ENCODE measurements at places on chromosomes 2 and 18. TPM values are rescaled to one million over a fixed set of nuclear protein-coding genes. Genes with fewer than 3 reads are reported as not detected.

DNA sequence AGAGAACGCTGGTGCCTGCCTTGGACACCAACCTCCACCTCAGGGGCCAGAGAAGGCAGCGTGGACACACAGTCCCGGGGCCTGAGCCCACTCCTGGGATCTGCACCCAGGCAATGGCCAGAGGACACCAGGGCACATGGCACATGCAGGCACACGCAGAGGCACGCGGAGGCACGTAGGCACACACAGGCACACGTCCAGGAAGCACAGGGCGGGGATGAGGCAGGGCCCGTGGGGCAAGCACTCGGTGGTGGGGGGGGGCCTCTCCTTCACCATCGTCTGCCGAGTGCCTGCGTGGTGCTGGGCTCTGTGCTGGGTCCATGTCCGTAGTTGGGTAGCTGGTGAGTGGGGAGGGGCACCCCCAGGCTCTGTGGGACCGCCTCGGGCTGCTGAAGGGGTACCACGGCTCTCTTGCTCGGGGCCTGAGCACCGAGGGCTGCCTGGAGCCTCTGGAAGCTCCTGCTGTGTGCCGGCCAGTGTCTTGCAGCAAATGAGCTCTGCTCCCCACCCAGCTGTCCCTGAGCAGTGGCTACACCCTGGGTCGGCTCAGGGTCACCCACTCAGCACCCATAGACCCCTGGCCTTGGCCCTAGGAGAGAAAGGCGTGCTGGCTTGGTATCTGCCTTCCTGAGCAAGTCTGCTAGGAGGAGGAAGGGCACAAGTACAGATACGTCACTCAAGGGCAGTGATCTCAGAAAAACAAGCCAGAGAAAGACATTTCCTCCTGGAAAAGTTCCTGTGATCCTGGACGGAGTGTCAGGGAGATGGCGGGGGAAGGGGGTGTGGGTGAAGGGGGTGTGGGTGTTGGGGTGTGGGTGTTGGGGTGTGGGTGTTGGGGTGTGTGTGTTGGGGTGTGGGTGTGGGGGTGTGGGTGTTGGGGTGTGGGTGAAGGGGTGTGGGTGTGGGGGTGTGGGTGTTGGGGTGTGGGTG is 26.4 kb downstream of the RTP5 start:
- no peak for DNase-seq

DNA sequence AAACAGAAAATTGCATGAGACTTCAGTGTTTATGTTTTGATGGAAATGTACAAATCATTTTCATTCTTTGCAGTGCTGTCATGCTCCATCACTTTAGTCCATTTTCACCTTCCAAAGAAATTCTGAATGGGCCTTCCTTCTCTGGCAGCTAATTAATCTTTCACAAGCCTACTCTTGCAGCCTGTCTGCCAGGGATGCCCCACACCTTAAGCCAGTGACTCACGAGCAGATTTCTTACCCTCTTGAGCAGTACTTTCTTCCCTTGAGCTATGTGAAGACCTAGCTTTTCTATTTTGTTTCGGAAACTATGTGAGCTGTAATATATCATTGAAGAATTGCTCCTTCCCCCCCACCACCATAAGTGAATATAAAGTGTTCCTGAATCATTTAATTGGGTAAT is 404.3 kb upstream of the VWC2L start:
- no peak for DNase-seq

DNA sequence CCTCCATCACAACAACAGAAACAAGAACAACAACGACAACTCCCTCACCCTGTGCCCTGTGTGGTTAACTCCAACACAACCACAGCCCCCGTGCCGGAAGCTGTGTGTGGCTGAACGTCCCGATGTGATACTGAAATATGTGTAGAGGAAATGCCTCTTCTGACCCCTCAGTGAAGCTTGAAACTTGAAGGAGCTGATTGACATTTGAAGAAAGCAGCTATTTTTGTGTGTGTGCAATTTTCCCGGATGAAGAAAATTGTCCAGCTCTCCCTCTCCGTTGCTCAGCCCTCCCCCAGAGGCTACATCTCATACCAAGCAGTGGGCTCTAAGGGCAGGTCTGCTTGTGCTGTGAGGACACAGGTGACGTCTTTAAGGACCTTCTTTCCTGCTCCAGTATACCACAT is 173.8 kb downstream of the ICOS start:
- DNase-seq = peak; percentile 69

DNA sequence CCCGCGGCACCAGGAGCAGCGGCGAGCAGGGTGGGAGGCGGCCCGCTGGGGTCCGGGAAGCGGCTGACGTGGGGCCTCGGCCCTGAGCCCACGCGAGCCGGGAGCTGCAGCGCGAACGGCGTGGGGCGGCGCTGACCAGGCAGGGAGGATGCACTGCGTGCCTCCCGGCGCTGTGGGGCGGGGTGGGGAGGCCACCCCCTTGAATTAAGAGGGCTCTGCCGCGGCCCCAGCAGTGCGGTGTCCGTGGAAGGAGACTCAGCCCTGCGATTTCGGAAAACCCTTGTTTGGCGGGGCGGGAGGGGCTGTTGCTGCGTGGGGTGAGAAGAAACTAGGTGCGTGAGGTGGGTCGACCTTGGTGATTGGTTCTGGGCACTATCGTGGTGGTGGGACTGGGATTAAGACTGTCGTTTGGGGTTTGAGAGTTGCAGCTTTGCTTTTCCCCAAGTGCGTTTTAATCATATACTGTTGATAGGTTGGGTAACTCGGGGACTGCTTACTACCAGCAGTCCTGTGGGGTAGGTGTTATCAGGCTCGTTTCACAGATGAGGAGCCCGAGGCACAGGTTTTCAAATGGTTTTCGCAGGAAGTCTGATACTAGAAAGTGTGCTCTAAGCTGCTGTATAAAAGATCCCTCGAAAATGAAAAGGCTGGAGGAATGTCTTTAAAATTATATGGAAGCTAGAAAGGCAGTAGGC is 722 bp downstream of the ACSL3 start:
- DNase-seq = peak; percentile 17

DNA sequence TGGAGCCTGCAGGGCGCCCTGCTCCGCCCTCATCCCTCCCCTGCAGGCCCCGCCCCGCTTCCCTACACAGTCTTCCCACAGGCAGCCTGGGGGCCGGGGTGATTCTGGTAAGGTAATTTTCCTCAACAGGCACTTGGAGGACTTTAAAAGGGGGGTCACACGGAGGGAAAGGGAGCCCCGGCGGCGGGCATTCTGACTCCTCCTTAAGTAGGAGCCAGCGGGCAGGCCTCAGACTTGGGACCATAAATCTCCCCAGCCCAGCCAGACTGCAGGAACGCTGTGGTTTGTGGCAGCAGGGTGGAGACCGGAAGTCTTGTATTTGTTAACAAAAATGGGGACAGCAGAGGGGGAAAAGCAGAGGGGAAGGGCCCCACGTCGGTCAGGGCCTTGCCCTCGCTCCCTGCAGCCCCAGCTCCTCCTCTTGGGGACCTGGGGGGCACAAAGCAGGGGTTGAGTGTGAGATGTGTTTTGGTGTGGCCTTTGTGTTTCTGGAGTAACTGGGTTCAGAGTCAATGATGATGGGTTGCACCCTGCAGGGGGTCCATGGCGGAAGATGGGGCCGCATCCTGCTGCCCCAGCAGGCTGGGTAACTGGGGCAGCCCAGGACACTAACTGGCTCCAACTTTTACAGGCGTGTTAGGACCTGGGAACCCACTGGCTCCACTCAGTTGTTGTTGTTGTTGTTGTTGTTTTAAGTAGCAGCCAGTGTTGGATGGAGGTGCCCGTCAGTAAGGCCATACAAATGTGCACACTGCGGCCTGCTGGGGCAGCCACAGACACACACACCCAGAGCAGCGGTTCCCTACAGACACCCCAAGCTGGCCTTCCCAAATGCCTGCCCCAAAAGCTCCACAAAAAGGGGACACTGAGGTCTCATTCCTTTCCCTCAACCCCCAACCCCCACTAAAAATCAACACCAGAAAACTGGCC is 27.7 kb downstream of the SMAD7 start:
- DNase-seq = peak; percentile 64

DNA sequence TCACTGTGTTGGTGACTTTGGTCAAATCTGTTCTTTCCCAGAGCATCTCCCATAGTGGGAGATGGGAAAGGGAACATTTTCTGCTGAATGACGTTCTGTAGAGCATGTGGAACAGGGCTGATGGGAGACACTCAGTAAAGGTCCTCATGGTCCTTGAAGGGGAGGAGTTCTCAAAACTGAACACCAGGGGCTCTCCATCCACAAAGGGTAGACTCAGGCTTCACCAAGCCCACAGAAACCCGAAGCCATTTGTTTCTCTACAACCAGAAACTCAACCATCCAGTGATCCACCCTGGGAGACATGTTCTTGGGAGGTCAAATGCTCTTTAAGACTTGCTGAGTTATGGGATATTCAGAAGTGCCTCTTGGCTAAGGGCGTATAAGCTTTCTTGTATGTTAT is 131.8 kb downstream of the ACOXL start:
- no peak for DNase-seq

DNA sequence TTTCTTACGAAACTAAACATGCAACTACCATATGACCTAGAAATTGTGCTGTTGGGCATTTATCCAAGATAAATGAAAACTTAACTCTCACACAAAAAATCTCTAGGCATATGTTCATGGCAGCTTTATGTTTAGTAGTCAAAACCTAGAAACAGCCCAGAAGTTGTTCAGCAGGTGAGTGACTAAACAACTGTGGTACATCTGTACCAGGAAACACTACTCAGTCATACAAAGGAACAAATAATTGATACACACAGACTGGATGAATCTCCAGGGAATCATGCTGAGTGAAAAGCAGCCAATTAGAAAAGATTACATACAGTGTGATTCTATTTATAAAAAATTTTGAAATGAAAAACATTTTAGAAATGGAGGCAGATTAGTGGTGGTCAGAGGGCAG is 29.3 kb downstream of the DYNC2LI1 start:
- DNase-seq = no peak

DNA sequence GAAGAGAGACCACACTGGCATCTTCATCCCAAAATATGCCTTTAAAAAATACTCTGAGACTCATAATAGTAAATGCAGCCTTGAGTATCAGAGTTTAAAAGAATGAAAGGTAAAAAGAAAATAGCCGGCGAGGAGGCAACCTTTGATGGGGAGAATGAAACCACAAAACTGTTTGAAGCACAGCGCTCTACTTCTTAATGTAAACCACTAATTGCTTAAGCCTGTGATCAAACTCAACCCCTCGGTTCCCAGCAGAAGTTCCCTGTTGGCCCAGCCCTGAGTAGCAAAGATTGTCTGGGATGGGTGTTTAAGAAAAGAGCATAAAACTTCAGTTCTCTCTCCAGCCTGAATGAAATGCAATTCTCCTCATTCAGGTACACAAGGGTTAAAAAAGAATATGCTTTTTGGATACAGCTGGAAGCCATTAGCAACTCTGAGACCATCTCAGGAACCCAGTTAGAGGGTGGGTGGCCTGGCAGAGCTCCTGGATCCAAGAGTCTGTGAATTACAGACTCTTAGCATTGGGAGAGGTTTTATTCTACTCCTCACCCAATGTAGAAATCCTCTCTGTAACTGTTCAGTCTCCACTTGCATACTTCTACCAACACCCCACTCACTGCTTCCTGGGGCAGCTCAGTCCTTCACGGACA is 44.8 kb downstream of the VIT start:
- peak; percentile 32 for DNase-seq

DNA sequence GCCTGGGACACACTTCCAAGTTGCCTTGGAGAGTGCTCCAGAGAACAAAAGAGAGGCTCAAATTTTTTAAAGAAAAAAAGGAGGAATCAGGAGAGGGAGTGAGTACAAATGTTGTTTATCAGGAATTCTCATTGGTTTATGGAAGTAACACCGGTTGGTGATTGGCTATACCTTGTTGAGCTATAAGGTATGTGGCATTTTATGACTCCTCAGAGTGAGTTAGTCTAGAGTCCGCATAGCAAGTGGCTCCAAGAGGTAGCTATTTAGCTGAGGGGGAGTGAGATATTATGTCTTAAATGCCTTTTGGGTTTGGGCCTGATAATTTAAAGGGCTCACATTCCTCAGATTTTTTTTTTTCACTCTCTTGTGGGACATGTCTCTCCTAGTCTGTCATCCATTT is 85.7 kb downstream of the ARHGEF4 start:
- no peak for DNase-seq

DNA sequence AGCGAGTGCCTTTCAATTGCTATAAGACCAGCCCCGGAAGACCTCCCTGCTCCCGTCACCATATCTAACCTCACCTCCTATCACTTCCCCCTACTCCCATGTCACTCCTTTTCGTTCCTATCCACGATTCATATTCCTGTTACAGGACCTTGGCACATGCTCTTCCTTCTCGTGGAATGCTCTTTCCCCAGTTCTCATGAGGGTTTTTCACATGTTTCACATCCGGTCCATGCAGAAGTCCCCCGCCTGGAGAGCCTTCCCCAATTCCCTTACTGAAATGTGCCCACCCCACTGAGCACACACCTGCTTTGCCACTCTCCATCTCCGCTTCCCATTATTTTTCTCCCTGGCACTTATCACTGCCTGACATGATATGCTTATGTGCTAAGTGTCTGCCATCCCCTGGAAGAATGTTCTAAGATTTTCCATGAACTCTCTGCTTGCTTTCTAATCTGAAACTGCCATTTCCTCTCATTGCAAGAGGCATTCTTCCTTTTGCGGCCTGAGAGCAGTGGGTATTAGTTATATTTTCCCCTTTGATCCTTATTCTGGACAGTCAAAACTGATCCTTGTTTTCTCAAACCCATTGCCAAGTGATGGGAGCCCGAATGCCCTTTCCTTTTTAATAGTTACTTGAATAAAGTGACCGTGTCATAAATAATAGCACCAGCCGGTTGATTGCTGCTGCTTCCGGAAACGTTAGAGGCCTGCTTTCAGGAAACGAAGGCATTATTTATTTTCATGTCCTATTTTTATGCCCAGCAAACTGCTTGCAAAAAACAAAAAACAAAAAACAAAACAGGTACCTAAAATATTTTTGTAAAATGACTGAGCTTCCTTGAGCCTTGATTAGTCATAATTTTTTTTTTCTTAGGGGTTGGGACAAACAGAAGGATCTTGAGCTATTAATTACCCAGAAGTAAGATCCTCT is 127.9 kb downstream of the ZNF532 start:
- DNase-seq = peak; percentile 26

DNA sequence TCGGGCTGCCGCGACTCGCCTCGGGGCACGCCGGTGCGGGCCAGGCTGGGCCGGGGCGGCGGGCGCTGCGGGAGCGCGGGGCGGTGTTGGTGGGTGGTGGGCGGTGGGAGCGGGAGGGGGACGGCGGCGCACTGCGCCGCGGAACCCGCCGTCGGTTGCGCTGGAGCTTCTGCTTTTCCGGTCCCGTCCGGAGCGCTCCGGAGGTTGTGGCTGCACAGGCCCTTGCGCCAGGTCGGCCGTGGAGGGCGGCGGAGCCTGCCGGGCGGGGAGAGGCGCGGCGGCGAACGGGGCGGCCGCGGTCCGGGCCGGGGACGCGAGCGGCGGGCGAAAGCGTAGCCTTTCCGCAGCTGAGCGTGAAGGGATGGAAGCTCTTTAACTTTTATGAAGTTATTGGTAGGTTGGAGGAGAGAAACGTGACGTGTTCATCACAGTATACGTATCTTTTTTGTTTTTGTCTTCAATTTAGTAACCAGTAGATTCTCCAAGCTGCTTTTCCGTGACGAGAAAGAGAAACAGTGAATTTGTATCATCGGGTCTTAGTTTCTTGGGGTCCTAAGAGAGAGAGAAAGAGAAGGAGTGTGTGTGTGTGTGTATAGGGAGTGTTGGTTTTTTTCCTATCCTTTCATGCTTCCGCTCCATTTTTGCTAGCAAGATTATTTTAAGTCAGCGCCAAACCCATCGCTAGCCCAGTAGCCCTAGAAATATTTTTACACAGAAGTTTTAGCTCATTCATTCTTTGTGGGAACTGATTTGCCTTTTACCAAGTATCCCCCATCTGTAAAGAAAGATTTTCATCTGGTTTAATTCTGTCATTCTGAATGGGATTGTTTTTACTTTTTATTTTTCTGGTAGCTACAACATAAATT is 535 bp downstream of the ATG4B start:
- DNase-seq = no peak

Gene CCDC150
- total RNA-seq = 6.3 TPM

Gene VAMP5
- 8.9 TPM for total RNA-seq
